Psoas muscle (tissue), 8 donors: ENCODE measurements at places on chromosomes 16 and 17.

GRCh38 chr17:72725433-72726068 is 366.9 kb downstream of the SLC39A11 start:
- peak; percentile 62 for DNase-seq

- DNase-seq, result no peak
Measured at GRCh38 chr17:40139566-40140058, 725 bp upstream of the CASC3 start.

GRCh38 chr17:78329263-78330059 is 30.4 kb downstream of the SOCS3 start:
- no peak for DNase-seq

DNA sequence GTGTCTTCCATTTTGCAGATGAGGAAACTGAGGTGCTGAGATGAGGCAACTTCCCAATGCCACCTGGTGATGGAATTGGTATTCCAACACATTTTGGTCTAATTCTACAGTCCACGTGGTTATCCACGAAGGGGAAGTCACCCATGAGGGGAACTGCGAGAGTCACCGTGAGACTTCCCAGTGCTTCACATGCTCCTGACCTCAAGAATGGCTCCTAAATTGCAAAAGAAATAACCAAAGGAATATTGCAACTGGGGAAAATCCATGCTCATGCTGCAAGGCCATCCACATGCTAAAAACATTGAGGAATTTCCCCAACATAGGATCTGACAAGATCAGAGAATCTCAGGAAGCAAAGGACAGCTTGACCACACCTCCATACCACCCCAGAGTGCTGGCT is 153.9 kb downstream of the HS3ST3B1 start:
- DNase-seq, result no peak

DNA sequence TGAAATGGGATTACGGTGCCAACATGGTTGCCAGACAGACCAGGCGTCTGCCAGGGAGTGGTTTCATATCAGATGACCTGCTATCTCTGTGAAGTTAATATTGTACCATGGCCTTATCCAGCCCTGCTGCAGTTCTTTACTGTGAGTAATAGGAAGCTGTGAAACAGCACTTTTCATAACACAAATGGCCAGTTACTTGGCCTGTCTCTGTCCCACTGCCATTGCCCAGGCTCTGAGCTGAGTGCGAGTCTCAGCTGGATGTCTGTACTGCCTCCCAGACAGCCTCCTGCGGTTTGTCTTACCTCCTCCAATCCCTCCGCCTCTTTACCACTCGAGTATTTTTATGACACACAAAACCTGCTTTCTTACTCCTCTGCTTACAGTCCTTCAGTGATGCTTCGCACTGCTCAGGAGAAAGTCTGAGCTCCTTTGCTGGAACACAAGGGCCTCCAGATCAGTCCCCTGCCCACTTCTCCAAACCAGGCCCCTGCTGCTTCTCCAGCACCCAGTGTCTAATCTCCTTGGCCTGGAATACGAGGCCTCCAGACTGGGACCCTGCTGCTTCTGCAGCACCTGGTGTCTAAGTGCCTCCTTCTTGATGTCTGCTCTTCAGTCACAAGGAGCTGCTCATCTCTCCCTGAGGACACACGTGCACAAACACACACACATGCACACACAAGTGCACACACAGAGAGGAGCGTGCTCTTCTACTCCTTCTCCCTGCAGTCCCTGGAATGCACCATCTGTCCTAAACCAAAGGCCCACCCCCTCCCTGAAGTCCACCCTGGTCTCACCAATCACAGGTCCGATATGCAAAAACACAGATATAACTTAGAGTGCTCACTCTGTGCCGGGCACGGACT is 17.1 kb upstream of the RHOT1 start:
- no peak for DNase-seq

- no peak for DNase-seq
Measured at GRCh38 chr16:20372701-20373100, 20.2 kb upstream of the UMOD start.

- DNase-seq, result no peak
Measured at GRCh38 chr16:74268372-74268782, 28.2 kb upstream of the PSMD7 start.

DNA sequence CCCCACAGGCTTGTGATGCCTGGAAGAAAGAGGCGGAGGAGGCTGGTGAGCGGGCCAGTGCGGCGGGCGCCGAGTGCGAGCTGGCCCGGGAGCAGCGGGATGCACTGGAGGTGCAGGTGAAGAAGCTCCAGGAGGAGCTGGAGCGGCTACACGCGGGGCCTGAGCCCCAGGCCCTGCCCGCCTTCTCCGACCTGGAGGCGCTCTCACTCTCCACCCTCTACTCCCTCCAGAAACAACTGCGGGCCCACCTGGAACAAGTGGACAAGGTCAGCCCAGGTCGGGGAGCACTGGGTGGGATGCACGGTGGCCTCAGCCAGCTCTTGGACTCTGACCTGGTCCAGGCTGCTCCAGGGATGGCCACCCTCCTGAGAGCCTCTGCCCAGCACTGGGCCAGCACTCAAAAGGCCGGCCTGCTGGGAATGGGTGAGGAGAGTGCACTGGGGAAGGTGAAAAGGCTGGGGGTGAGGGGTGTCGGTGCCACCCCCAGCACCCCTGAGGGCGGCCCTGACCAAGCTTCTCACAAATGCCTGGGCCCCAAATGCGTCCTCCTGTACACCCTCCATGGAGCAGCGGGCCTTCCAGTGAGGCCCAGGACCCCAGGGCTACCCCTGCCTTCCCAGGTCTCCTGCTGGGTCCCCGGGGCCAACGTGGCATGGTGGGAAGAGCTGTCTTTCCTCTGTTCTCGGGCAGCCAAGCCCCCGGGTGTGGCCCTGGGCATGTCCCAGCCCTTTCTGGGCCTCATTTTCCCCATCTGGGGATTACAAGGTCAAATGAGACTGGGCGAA is 20.8 kb downstream of the UNC13D start:
- no peak for DNase-seq

GRCh38 chr16:52581530-52581929 is 34.6 kb upstream of the TOX3 start:
- DNase-seq, result no peak

- DNase-seq, result no peak
Measured at GRCh38 chr17:48478224-48479013, 48.4 kb upstream of the SKAP1 start.

DNA sequence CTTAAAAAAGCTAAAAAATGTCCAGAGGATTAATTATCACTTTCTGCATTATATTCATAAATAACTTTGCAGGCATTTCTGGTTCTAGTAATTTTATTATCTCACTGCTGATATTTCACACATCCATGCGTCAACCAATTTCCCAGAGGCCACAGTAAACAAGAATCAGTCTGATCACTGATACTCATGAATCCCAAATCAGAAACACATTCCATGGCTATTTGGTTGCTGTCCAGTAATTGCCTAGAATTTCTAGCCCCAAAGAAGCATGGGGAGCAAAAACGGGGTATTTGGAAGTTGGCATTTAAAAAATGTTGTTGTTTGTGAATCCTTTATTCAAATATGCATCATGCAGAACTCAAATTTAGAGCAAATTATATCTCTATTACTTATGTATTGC is 244.8 kb downstream of the CDH8 start:
- DNase-seq, result no peak

- DNase-seq, result no peak
Measured at GRCh38 chr16:63690267-63690666, 1431.6 kb downstream of the CDH11 start.

DNA sequence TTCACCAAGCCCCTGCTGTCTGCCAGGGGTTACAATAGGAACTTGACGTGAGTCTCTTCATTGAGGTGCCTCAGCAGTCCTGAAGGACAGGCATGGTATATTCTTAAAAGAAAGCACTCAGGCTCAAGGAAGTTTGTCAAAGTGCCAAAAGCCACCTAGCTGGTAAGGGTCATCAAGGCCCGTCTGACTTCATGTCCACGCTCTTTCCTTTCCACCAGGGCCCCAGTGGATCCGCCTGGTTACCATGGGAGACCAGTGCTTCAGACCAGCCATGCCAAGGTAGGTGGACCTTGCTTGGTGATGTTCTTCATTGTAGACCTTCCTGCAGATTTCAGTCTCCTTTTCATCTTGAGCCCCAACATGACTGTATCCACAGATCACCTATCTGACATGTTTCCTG is 27.6 kb upstream of the CCL1 start:
- no peak for DNase-seq

DNA sequence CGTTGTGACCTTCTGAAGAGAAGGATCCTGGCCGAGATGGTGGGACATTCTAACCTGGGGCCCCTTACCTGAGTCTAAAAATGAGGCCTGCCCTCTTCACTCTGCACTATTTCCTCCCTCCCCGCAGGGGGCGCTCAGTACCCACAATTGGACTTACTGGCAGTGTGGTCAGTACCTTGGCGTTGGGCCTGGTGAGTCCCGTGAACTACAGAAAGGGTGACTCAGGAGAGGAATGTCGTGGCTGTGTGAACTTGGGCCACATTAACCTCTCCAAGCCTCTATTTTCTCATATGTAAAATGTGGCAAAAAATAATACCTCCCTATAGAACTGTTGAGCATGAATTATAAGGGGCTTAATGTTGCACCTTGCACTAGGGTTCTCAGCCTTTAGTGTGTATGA is 3.9 kb downstream of the RSAD1 start:
- peak; percentile 98 for DNase-seq

- no peak for DNase-seq
Measured at GRCh38 chr17:50499270-50499669, 9.0 kb upstream of the MYCBPAP start.

GRCh38 chr17:60435244-60436167 is 13.2 kb downstream of the CHCT1 start:
- peak; percentile 82 for DNase-seq

DNA sequence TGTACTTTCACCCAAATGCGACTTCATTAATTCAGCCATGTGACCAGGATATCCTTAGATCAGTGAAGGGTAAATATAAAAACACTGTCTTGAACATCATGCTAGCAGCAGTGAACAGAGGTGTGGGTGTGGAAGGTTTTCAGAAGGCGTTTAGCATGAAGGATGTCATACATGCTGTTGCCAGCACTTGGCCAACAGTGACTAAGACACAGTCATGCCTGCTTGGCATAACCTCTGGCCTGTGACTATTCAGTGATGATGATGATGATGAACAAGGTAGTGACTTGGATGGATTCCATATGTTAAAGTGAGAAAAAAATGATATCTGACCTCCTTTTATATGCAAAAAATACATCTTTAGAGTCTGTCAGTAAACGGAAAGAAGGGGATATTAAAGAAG is 97.9 kb downstream of the MAP2K4 start:
- DNase-seq, result no peak

GRCh38 chr17:9432934-9433421 is 142.6 kb downstream of the STX8 start:
- no peak for DNase-seq

DNA sequence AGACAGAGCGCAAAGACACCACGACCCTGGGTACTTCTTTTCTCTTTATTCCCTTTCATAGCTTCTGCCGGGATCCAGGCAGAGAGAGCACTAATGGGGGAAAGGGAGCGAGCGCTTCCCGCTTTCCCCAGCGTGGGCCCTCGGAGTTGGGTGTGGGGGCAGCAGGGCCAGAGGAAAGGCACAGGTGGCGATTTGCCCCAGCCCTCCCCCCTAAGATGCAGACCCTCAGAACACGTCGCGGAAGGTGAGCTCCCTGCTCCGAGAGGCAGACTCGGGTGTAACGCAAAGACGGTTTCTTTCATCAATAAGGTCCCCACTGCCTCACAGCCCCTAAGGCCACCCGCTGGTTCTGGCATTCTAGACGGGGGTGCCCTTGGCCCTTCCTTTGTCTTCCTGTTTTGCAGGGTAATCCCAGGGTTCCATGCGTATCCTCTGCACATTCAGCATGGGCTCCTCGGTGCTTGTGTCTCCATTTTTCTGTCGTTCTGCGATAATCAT is 570 bp upstream of the NME3 start:
- no peak for DNase-seq

DNA sequence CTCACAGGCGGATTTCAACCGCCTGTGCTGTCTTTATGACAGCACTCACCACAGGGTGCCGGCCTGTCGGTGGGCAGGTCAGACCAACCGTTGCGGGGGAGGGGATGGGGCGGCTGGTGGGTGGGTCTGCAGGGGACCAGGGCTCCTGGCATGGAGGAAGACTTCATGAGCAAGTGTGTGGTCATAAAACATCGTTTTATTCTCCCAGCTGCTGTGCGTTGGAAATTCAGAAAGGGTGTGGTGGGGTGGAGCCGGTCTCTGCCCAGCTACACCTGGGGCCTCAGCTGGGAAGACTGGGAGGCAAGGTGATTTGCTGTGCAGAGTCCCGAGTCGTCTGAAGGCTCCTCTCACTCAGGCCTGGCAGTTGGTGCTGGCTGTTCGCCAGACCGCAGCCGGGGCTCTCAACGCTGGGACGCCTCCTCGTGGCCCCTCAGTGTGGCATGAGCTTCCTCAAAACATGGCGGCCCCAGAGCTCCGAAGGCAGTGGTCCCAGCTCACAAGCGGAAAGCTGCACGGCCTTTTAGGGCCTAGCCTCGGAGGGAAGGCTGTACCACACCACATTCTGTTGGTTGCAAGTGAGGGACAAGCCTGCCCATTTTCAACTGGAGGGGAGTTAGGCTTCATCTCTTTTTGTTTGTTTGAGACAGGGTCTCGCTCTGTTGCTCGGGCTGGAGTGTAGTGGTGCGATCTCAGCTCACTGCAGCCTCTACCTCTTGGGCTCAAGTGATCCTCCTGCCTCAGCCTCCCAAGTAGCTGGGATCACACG is 45.8 kb upstream of the GSE1 start:
- DNase-seq, result no peak
